ENCODE measurements at places on chromosomes 12 and 14.

DNA sequence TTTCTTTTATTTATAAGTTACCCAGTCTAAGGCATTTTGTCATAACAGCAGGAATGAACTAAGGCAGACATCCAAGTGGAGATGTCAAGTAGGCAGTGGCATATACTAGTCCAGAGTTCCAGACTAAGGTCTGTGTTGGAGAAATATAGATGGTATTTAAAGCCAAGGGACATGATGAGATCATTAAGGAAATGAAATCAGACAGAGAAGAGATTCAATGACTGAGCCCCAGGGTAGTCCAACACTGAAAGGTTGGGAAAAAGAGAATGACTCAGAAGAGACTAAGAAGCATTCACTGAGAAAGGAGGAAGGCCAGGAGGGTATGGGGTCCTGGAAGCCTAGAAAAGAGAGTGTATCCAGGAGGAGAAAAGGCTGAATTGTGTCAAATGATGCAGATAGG is 442.2 kb upstream of the CCDC196 start:
- DNase-seq: no peak

- no peak for DNase-seq
These were observed 713.9 kb upstream of the USP15 start for GRCh38 chr12:61546296-61546695.

DNA sequence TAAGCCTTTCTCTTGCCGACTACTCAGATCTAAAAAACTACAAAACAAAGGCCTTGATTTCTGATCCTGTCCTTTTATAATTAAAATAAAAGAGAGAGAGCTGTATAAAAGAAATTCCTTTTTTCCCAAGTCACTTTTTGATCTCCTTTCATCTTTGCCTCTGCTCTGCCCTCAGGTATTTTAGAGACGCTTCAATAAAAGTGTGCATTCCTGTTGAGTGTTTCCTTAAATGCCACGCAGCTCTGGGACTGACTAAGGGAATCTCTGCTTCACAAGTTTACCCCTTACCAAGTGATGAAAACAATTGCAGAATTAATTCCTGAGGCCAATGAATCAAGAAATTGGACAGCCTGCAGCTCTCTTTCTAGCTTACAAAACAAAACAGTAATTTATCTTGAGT is 1109.8 kb downstream of the TMTC2 start:
- DNase-seq: no peak

- DNase-seq: no peak
These were observed at the start of gene RHOF for GRCh38 chr12:121793440-121793837. RHOF (minus strand) TSS chr12:121793688; CDS start chr12:121793633, 55 bp downstream.

GRCh38 chr14:83559721-83560120 is 1970.2 kb upstream of the FLRT2 start:
- DNase-seq: no peak

- DNase-seq: no peak
These were observed 262.6 kb upstream of the TMTC1 start for GRCh38 chr12:30046376-30046775.

GRCh38 chr14:93734086-93734822 is 54.0 kb downstream of the PRIMA1 start:
- no peak for DNase-seq
